ENCODE measurements at places on chromosomes 2 and 18. TPM values are rescaled to one million over a fixed set of nuclear protein-coding genes. Genes with fewer than 3 reads are reported as not detected.

AMER3 gene
- not detected for total RNA-seq

NEMP2 gene
- 21.6 TPM for total RNA-seq

SDC1 gene
- total RNA-seq = 0.10 TPM

KCNS3 gene
- not detected for total RNA-seq

MREG gene
- total RNA-seq = 5.6 TPM

TRIM43 gene
- not detected for total RNA-seq

CXCR1 gene
- not detected for total RNA-seq

TMSB10 gene
- 869 TPM for total RNA-seq

GPN1 gene
- 42.2 TPM for total RNA-seq

SCYGR4 gene
- not detected for total RNA-seq

ACMSD gene
- not detected for total RNA-seq

TMEM17 gene
- total RNA-seq = not detected

TWSG1 gene
- total RNA-seq = 10.9 TPM

NPAS2 gene
- not detected for total RNA-seq

C2orf78 gene
- not detected for total RNA-seq

HOXD13 gene
- total RNA-seq = not detected

DNER gene
- not detected for total RNA-seq

DAPL1 gene
- total RNA-seq = not detected

LIPG gene
- not detected for total RNA-seq

TTC27 gene
- 21.4 TPM for total RNA-seq

ADCYAP1 gene
- total RNA-seq = not detected

RIT2 gene
- total RNA-seq = not detected

CYS1 gene
- total RNA-seq = 0.17 TPM

SERPINB2 gene
- total RNA-seq = not detected

SLC40A1 gene
- total RNA-seq = not detected

TEKT4 gene
- not detected for total RNA-seq

CCDC141 gene
- 0.07 TPM for total RNA-seq

ATOH8 gene
- not detected for total RNA-seq

AGBL5 gene
- total RNA-seq = 42.0 TPM

SOWAHC gene
- total RNA-seq = not detected

TFPI gene
- not detected for total RNA-seq

ZNF521 gene
- total RNA-seq = 4.0 TPM

ALPP gene
- total RNA-seq = not detected

DNAH6 gene
- total RNA-seq = 1.6 TPM

WNT10A gene
- 11.4 TPM for total RNA-seq

SNORC gene
- total RNA-seq = 1.4 TPM

RTP5 gene
- total RNA-seq = not detected

UGT1A6 gene
- total RNA-seq = not detected

ABCG8 gene
- total RNA-seq = not detected

CLEC4F gene
- total RNA-seq = not detected

SERPINB11 gene
- total RNA-seq = not detected

SLC9A4 gene
- 0.22 TPM for total RNA-seq

GRHL1 gene
- 2.5 TPM for total RNA-seq
